ENCODE measurements at places on chromosomes 7 and 10. TPM values are rescaled to one million over a fixed set of nuclear protein-coding genes. Genes with fewer than 3 reads are reported as not detected.

GRCh38 chr7:66964411-66964810 is 31.0 kb downstream of the SBDS start:
- no peak for DNase-seq

DNA sequence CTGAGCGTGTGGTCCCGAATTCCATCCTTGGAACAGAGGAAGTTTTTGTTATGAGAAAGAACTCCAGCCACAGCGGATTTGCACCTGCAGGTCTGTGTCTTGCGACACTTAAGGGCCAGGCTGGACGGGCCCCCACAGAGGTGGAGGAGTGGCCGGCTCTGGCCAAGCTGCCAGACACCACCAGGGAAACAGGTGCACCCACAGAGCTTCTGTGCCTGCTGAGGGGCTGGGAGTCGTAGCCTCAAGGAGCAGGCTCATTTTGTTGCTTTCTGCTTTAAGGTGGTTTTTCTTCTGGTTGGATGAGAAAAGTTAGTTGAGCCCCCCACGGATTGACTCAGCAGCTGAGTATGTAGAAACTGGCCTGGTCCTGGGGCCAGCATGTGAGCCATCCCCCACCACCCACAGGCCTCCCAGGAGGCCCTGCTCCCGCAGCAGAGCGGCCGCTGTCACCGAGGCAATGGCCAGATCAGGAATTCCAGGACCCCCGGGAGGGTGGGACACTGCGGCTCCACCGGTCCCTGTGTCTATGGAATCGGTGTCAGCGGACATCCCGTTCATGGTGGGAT is 41.9 kb downstream of the NKX6-2 start:
- DNase-seq = no peak

DNA sequence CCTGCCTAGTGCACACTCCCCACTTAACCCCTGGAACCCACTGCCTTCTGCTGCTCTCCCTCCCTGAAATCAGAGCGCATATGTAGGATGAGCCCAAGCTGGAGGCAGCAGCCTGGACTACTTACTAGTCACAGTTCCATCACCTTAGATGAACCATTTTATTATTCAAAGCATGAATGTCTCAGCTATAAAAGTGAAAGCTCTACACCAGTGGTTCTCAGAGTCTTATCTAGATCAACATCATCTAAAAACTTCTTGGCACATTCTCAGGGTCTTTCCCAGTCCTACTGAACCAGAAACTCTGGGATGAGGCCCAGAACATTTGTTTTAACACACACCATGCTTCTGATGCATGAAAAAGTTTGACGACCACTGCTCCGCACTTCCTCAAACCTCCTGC is 100.3 kb upstream of the ANK3 start:
- DNase-seq = no peak

GRCh38 chr10:132420981-132421846 is 24.2 kb downstream of the PWWP2B start:
- DNase-seq = peak; percentile 82

- DNase-seq = no peak
These were observed 25.1 kb upstream of the UBE3C start for GRCh38 chr7:157113607-157114006.

- DNase-seq = peak; percentile 74
These were observed 34.9 kb downstream of the BAIAP2L1 start for GRCh38 chr7:98365863-98366561.

- no peak for DNase-seq
These were observed 72.8 kb downstream of the BICC1 start for GRCh38 chr10:58585435-58585834.

GRCh38 chr7:1716263-1717094 is 46.4 kb downstream of the ELFN1 start:
- no peak for DNase-seq

- DNase-seq = no peak
These were observed 28.0 kb upstream of the NDST2 start for GRCh38 chr10:73839276-73839966.

DNA sequence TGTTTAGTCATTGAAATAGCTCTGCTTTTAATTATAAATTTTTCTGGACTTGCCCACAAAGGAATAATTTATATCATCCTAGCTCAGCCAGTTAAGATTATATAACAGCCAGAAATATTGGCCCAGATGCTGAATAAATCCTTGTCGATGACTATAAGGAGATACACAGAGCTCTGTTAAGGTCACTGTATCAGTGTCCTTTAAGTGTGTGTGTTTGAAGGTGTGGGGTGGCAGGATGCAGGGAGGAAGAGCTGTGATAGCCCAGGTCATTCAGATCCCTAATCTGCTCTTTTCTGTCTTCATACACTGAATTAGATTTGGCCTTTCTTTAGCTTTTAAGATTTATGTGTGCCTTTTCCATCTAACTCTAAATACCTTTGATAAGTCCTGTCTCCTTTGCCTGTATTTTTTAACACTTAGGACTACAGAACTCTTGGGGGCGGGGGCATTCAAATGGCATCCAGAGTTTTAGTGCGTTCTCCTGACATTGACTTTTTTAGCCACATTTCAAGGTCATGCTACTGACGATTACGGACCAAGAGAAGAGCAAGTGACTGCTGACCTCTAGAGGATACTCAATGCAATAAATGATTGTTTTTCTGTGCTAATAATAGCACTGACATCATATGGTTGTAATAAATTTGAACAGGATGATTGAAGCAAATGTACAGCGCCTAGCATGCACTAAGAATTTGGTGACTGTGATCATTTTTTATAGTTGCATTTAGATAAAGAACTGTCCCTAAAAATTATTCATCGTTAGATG is 172.3 kb downstream of the CACNB2 start:
- DNase-seq = no peak

DNA sequence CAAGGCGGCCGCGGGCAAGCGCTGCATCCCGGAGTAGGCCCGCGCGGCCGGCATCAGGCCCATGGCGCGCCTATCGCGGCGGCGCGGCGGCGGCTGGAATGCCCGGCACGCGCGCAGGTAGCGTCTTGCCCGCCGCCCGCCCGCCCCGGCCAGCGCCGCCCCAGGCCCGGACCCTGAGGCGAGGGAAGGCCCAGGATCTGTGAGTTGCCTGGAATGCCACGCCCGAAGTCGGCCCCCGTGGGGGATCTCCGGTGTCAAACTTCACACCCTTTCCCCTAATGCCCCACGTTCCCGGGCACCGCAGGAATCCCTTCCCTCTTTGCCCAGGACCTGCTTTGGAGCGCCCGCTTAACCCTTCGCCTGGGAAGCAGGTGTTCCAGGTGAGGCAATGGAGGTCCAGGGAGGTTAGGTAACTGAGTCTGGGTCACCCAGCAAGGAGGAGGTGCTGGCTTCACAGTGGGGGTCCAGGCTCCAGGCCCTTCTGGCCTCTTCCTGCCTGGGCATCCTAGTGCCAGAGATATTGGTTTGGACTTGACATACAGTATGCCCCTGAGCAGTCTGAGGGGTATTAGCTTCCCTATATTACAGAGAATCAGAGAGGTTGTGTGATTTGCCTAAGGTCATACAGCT is 138.1 kb downstream of the ARHGAP22 start:
- DNase-seq = no peak

DNA sequence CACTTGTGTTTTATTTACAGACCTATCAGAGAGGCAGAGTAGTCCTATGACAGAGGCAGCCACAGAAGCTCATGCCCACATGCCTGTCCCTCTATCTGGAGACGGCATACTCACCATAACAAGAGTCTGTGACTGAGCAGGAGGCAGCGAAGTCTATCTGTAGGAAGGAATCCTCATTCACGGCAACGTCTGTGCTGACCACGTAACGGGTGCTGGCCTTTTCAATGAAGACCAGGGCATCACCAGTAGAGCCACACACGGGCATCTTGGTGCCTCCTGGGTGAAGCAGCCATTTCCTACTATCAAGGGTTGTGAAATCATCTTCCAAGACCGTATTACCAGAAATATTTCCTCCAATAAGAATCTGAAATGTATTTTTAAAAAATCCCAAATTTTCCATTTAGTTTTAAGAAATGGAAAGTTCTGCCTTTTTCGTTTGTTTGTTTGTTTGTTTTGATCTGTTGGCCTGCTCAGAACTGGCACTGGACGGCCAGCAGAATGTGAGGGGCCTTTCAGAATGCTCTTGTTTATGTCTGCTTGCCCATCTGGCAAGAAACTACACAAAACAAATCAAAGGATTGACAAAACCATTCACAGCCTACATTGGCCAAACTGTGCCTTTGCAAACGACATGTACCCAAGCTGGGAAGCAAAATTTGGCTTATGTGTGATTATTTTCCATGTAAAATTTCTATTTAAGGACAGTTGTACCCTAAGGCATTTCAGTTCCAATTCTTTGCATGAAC is 93.1 kb upstream of the SLC26A5 start:
- no peak for DNase-seq

GRCh38 chr7:117322741-117323304 is at the start of gene WNT2:
Gene WNT2 (minus strand): TSS chr7:117323058. CDS start chr7:117322989, 69 bp downstream.
- DNase-seq = no peak

- no peak for DNase-seq
These were observed 11.4 kb downstream of the RABGEF1 start for GRCh38 chr7:66751945-66752344.

DNA sequence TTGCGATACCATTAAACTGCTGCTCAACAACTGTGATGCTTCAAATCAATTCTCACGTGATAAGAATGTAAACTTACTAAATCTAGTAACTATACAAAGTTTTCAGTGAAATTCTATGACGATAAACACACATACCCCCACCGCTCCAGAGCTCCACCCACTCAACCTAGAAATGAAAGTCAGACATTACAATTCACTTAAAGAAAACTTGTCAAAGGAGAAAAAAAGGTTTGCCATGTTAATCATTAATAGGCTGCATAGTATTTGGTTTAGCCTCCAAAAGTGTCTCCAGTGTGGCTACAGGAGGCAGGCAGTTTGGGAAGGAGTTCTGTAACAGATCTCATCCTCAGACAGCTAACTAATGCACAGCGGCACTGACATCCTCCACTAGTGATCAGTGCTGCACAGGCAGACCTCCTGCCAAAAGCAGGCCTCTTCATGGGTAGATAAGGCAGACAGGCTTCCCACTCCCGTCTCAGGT is 3.1 kb downstream of the HERPUD2 start:
- no peak for DNase-seq

DNA sequence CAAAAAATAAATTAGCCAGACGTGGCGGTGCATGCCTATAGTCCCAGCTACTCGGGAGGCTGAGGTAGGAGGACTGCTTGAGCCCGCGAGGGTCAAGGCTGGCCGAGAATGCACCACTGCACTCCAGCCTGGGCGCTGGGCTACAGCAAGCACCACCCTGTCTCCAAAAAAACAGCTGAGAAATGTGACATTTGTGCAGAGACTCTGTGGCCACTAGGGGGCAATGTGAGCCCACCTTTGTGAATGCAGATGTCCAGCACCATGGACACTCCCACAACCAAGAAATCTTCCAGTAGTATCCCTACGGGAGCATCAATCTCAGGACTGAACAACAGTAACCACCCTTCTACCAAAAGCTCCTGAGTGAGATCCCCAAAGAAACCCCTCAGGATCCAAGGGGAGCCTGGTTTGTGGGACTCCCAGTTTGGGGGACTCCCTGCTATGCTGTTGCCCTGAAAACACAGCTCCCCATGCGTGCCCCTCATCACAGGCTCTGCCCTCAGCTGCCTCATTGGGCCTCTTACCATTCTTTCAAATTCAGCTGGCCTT is 6.2 kb upstream of the AHCYL2 start:
- DNase-seq = peak; percentile 84

GRCh38 chr7:152051968-152052367 is 26.5 kb downstream of the GALNT11 start:
- no peak for DNase-seq

DNA sequence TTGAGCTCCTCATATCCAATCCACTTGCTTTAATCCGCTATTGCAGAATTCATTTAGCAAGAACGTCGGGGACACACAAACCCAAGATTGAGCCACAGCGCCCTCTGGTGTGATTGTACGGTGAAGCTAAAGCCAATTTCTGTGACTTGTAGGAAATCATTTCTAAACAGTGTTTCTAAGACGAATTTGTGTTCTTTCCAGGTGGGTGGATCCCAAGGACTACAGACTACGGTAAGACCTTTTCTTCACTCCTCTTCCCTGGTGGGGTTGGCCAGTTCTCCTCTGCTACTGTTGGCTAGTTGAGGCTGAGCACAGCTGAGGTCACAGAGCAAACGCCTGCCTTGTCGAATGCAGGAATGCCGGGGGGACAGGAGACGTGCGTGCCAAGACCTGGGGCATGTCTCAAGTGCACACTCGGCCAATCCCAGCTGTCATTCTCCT is 5.2 kb downstream of the DMBT1 start:
- peak; percentile 78 for DNase-seq

DNA sequence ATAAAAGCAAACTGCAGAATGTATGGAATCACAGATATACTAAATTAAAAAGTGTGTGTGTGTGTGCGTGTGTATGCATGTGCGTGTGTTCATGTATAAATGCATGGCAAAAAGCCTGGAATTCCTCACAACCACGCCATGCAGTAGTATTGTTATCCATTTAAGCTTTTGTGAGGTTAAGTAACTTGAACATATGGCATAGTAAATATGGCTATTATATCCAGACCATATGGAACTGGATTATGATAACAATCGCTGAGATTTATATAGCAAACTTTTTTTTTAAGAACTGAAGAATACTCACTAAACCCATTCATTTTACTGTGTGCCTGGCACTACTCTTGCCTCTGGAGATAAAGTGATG is 22.3 kb upstream of the NANOS1 start:
- no peak for DNase-seq

- no peak for DNase-seq
These were observed 9.5 kb upstream of the RAMP3 start for GRCh38 chr7:45147858-45148652.

Gene ARPC1A
- polyA plus RNA-seq = 102 TPM

Gene FOXP2
- polyA plus RNA-seq = 0.25 TPM

Gene EFCAB10
- polyA plus RNA-seq = not detected

Gene GIMAP2
- polyA plus RNA-seq = 2.3 TPM

Gene EPO
- polyA plus RNA-seq = not detected

Gene GRID2IP
- polyA plus RNA-seq = 0.01 TPM

Gene TRIM74
- 0.06 TPM for polyA plus RNA-seq
